HEK293T (cell line): ENCODE measurements at places on chromosomes 7 and 10.

DNA sequence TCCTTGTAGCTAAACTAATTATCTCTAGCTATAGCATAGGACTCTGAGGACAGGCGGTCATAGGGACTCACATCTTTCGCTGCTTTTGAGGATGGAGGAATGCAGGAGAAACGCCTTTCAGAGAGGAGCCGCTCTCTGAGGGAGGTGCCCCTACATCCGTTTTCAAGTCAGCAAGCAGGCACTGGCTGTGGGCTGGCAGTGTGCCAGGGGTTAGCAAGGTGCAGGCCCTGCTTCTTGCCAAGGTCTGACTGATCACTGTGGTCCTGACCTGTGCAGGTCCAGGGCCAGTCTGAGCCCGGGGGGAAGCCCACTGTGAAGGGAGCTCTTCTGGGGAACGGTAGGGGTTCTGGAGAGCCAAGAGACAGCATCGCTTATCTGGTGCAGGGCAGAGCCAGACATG is 89.4 kb downstream of the SH3PXD2A start:
- DNase-seq: no peak

- DNase-seq: no peak
Measured at GRCh38 chr7:143492043-143492471, 14.4 kb downstream of the TAS2R41 start.

GRCh38 chr10:80371467-80371866 is 14.9 kb downstream of the DYDC2 start:
- no peak for DNase-seq

- no peak for DNase-seq
Measured at GRCh38 chr7:67463983-67464382, 467.4 kb downstream of the TYW1 start.

DNA sequence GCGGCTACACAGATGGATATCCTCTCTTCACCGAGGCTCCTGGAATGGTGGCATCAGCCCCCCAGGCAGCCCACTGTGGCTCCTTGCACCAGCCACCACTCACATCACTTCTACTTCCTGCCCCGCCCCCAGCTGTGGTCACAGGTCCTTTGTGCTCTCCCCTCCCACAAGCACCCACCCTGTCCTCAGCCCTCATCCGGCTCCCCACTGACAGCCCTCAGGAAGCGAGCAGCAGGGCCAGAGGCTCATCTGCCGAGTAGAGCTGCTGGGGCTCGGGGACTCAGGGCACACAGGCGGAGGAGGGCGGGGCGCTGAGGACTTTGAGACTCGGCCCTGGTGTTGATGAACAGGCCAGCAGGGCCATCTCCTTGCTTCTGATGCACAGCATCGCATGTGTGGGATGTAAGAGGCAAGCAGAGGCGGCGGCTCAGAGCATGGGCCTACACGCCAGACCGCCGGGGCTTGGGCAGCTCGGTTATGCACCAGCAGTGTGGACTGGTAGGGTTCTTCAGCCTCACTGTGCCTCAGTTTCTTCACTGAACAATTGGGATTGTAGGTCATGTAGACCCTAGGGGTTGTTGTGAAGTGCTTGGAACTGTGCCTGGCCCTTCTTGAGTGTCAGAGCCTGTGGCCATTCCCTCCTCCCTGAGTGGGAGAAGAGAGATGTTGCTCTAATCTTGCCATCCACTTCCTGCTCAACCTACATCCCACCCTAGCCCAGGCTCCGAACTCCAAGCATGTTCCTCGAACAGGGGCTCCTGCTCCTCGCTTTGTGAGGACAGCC is at the start of gene PRF1:
TSS of gene PRF1 (minus strand) at position 77 of the 784 bp plus-strand sequence. CDS start 1,839 bp downstream, outside the sequence.
- DNase-seq: no peak

- DNase-seq: no peak
Measured at GRCh38 chr10:107706096-107706725, 541.7 kb upstream of the SORCS1 start.

DNA sequence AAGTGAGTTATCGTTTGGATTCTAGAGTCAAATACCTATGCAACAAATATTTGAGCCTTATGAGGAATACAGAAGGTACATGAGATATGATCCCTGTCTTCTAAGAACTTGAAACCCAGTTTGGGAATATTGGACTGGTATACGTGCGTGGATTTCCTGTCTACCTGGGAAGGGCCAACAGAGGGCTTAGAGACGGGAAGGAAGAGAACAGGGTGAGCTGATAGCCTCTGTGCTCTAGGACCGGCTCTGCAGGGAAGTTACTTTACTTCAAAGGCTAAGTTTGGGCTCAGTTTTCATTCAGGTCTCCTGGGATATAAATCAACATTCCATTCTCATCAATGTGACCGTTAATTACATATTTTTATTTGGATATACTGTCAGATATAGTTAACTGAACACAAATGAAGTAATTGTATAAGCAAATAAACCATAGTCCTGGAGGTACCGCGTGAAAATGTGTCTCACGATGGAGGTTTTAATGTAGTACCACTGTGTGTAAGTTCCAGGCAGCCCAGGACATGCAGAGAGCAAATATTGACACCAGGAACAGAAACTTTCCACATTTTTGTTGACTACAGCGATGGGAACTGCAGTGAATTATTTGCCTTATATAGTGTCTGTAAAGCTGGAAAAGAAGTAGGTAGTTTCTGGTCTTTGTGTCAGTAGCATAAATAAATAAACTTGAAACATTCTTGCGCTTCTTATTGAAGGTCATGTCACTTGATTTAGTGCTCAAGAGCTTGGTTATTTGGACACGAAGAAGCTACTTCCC is 8.6 kb downstream of the CHST12 start:
- DNase-seq: no peak

DNA sequence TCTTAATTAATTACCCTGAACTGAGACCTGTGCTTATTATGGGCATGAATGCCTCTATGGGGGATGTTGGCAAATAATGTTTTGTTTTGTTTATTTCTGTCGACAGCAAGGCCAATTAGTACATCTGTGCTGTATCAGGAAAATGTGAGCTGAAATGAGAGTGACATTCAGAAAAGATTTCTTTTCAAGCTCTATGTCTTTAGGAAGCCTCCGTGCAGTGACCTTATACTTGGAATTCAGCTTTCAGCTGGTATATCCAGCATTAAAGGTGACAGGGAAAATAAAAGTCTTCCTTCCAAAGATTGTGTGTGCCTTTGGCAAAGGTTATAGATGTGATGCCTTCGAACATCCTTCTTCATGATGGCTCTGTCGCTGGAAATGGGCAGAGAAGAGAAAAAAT is 1061.1 kb downstream of the SORCS3 start:
- no peak for DNase-seq
